ENCODE measurements at places on chromosomes 4 and X. TPM values are rescaled to one million over a fixed set of nuclear protein-coding genes. Genes with fewer than 3 reads are reported as not detected.

Gene SHROOM3
- 0.09 TPM for total RNA-seq

- H3K27ac ChIP-seq, result no peak overlapping the region
- no peak for DNase-seq
- H3K36me3 ChIP-seq, result peaks cover 8% of the 10 kb centered on the region
These were observed 62.0 kb upstream of the TLR2 start for GRCh38 chr4:153622093-153622492.

DNA sequence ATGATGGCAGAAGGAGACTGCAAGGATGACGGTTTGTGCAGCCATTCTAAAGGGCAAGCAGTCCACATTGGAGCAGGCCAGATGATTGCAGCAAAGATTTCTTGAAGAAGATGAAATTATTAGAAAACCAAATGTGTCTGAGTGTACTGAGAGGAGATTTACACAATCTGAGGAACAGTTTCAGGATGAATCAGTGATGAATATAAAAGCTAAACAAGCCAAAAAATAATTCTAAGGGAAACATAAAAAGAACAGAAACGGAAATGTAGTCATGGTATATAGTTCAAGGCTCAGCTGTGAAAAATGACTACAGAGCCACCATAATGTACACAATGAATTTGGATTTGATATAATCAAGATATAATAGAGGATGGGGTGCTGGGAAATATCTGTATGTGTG, 168.5 kb downstream of the PDGFC start:
- no peaks in the 10 kb centered on the region for H3K27me3 ChIP-seq
- no peak overlapping the region for H3K27ac ChIP-seq
- DNase-seq, result no peak
- no peak overlapping the region for H3K4me3 ChIP-seq

Gene MAGEB17
- total RNA-seq, result not detected

GRCh38 chrX:70084592-70085240, 22.5 kb downstream of the OTUD6A start:
- no peak for DNase-seq
- peaks cover 4% of the 10 kb centered on the region for H3K4me1 ChIP-seq
- peaks cover 15% of the 10 kb centered on the region for H3K27me3 ChIP-seq
- H3K27ac ChIP-seq, result no peak overlapping the region

DNA sequence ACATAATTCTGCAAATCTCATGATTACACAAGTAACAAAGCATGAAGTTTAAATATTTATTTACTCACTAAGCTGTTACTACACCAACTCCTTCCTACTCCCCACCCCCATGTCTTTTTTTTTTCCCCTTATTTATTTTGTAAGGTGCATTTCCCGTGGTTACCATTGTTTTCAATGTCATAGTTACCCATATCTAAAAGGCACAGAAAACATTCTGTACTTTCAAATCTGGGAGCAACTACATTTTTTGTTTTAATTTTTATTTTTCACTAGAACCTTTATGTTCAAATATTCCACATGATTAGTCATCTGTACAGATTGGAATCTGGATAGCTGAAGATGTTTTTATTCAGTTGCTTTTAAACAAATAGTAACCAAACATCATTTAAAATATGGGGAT, 62.8 kb downstream of the PPP3CA start:
- H3K4me3 ChIP-seq, result no peak overlapping the region
- peaks cover 1% of the 10 kb centered on the region for H3K36me3 ChIP-seq
- no peak overlapping the region for H3K27ac ChIP-seq
- H3K27me3 ChIP-seq, result no peaks in the 10 kb centered on the region

DNA sequence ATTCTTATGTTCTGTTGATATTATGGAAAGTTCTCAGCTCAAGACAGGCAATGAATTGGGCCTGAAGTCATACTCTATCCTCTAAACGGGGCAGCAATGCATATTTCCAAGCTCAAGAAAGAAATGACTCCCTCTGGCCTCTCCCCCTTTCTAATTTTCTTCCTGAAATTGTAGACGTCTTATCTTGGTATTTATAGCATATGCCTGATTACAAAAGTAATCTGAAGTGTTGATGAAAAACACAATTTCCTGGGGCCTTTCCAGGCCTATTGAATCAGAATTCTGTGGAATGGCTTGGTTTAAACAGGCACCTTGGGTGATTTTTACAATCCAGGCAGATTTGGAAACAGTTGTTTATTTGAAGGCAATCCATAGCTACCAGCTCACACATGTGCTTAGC, 21.4 kb upstream of the PGRMC2 start:
- no peaks in the 10 kb centered on the region for H3K27me3 ChIP-seq
- no peak overlapping the region for H3K4me3 ChIP-seq
- H3K27ac ChIP-seq, result no peak overlapping the region

GRCh38 chrX:44871931-44872820, 812 bp upstream of the KDM6A start:
- peak overlapping the region; percentile 98 for H3K4me3 ChIP-seq
- H3K27ac ChIP-seq, result peak overlapping the region; percentile 79
- no peaks in the 10 kb centered on the region for H3K27me3 ChIP-seq

Gene ELF2
- total RNA-seq, result 36.4 TPM

- peaks cover 9% of the 10 kb centered on the region for H3K36me3 ChIP-seq
- H3K27me3 ChIP-seq, result peaks cover 7% of the 10 kb centered on the region
- no peak overlapping the region for H3K4me3 ChIP-seq
- DNase-seq, result no peak
- H3K4me1 ChIP-seq, result no peaks in the 10 kb centered on the region
These were observed 81.1 kb downstream of the FAAH2 start for GRCh38 chrX:57367649-57368048.

Gene BEND4
- 0.53 TPM for total RNA-seq

DNA sequence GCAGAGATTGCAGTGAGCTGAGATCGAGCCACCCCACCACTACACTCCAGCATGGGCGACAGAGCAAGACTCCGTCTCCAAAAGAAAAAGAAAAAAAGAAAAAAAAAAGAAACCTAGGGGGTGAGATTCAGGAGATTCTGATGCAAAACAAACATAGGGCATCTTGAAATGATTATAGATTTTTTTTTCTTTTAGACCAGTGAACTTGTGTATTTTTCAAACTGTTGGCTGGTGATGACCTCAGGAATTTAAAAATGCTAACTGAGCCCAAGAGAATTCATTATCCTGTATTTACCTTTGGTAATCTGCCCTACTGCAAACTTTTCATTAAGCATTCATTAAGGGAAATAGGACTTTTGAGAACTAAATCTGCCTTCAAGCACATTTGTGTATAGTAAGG, 20.6 kb downstream of the ATP10D start:
- no peaks in the 10 kb centered on the region for H3K4me1 ChIP-seq
- no peak for DNase-seq
- H3K27ac ChIP-seq, result no peak overlapping the region

Gene STK32B
- total RNA-seq, result not detected

GRCh38 chrX:150649096-150649870, 43.9 kb upstream of the MTMR1 start:
- H3K36me3 ChIP-seq, result peaks cover 7% of the 10 kb centered on the region
- H3K27me3 ChIP-seq, result peaks cover 8% of the 10 kb centered on the region
- H3K4me3 ChIP-seq, result no peak overlapping the region
- H3K27ac ChIP-seq, result peak overlapping the region; percentile 22

Gene TBX22
- not detected for total RNA-seq

Gene CYSLTR1
- total RNA-seq, result 6.6 TPM

DNA sequence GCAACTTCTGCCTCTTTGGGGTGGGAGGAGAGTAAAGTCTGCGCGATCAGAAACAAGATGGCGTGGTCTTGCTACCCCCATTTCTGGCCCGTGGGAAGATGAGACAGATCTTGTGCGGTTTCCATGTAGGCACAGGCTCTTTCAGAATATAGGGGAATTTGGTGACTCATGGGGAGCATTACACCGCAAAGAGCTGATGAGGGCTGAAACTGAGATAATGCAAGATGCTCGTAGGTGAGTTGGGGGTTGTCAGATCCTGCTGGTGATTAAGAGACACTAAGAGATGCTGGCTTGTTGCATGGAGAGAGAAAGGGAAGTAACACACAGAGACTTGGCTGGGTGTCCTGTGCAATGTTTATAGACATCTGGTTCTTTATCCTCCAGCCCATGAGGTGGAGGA, 1.5 kb downstream of the EVC start:
- no peak overlapping the region for H3K27ac ChIP-seq
- DNase-seq, result peak; percentile 33
- H3K4me3 ChIP-seq, result peak overlapping the region; percentile 1
- peaks cover 41% of the 10 kb centered on the region for H3K27me3 ChIP-seq
- H3K4me1 ChIP-seq, result peaks cover 17% of the 10 kb centered on the region

- no peaks in the 10 kb centered on the region for H3K27me3 ChIP-seq
- no peak overlapping the region for H3K27ac ChIP-seq
- no peaks in the 10 kb centered on the region for H3K36me3 ChIP-seq
- DNase-seq, result no peak
These were observed 451.3 kb downstream of the TLL1 start for GRCh38 chr4:166324321-166324720.

DNA sequence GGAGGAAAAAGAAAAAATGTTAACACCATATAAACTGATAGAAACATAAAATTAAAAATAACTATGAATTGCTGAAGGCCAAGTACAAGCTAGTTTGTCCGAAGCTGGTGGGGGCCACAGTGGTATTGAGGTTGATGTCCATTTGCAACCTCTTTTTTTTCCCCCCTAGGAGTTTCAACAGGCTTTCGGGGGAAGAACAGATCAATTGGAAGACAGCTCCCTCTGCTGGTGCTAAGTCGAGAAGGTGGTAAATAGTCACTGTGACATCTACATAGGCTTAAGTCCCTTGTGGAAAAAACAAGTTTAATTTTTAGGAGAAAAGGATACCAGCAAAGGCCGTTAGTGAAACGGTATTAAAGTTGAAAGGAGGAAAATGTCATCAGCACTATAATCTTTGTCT, 115.7 kb upstream of the ZXDA start:
- DNase-seq, result peak; percentile 27
- H3K27me3 ChIP-seq, result peaks cover 15% of the 10 kb centered on the region
- no peaks in the 10 kb centered on the region for H3K36me3 ChIP-seq

- H3K36me3 ChIP-seq, result peaks cover 2% of the 10 kb centered on the region
- H3K4me3 ChIP-seq, result no peak overlapping the region
- no peak for DNase-seq
These were observed 32.0 kb upstream of the MGST2 start for GRCh38 chr4:139633661-139634060.

DNA sequence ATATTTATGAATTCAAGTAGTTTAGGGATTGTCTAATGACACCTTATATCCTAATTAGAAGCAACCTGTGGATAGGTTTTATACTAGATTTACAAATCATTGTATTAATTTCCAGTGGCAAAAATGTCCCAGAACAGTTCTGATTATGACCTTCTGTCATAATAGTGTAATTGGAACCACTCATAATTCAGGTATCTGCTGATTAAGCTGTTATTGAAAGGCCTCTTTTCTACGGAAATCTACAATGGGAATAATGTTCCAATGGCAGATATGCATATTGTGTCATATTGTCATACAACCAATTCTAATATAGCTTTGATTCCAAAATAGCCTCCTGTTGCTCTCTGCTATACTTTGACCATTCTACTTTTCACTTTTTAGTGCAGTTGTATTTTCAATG, 19.0 kb downstream of the MMRN1 start:
- no peak for DNase-seq
- no peaks in the 10 kb centered on the region for H3K36me3 ChIP-seq
- H3K4me3 ChIP-seq, result no peak overlapping the region
- no peaks in the 10 kb centered on the region for H3K27me3 ChIP-seq
- H3K4me1 ChIP-seq, result no peaks in the 10 kb centered on the region

Gene RTL9
- total RNA-seq, result 0.14 TPM

DNA sequence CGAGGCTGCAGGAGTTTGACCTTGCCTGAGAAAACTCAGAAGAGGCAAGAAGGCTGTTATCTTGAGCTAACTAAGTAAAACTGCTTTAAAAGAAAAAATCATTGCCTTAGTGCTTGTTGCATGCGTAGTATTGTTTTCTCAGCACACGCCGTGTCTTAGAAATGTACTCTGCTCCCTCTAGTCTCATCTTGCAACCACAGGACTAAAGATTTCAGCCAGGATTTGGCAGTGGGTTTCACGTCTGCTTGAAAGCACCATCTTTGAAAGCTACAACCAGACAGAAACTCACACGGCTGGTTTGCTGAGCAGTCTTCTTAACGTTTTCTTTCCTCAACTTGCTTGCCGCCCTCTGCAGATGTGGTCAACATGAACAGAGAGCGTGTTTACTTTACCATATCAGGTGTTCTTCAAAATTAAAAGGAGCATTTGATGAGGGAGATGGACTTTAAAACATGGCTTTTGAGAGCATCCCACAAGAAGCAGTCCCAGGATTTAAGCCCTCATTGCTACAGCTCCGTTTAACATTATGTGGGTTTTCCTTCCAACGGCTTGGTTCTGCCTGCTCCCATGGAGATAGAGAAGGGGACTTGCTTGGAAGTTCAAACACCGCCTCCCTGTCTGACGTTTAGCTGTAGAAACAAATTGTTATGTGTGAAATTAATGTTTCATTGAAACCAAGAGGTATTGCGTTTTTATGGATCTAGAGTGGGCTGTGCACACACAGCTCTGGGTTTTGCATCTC, 3.4 kb downstream of the SORCS2 start:
- no peak for DNase-seq
- H3K36me3 ChIP-seq, result no peaks in the 10 kb centered on the region
- H3K4me3 ChIP-seq, result no peak overlapping the region
- no peak overlapping the region for H3K27ac ChIP-seq

DNA sequence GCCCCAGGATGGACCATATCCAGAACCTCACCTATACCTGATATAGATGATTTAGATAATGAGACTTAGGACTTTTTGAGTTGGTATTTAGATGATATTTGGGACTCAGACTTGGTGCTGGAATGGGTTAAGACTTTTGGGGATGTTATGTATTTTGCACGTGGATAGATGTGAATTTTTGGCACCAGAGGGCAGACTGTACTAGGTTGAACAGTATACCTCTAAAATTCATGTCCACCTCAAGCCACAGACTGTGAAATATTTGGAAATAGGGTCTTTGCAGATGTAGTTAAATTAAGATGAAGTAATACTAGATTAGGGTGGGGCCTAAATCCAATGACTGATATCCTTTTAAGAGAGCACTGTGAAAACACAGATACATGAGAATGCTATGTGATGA, 15.6 kb downstream of the RBM41 start:
- H3K4me3 ChIP-seq, result no peak overlapping the region
- H3K36me3 ChIP-seq, result peaks cover 8% of the 10 kb centered on the region
- peaks cover 8% of the 10 kb centered on the region for H3K4me1 ChIP-seq
- H3K27ac ChIP-seq, result no peak overlapping the region
- no peaks in the 10 kb centered on the region for H3K27me3 ChIP-seq
- DNase-seq, result no peak

DNA sequence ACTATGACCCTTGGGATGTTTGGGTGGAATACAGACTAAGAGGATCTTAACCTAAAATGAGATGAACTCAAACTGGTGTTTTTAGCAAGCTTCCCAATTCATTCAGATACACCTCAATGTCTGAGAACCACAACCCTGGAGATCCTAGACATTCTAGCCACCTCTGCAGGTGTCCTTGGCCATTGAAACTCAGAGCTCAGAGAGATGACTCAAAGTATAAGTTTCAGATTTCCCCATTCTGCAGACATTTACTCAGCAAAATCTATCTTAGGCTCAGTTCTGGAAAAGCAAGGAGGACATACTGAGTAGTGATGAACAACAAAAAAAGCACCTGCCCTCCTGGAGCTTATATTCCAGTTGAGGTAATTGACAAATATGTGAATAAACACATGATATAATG, 47.8 kb downstream of the COMMD8 start:
- H3K36me3 ChIP-seq, result no peaks in the 10 kb centered on the region
- DNase-seq, result no peak
- H3K4me1 ChIP-seq, result no peaks in the 10 kb centered on the region
- H3K4me3 ChIP-seq, result no peak overlapping the region
- no peak overlapping the region for H3K27ac ChIP-seq
- peaks cover 6% of the 10 kb centered on the region for H3K27me3 ChIP-seq

- H3K36me3 ChIP-seq, result no peaks in the 10 kb centered on the region
- no peaks in the 10 kb centered on the region for H3K4me1 ChIP-seq
- H3K27me3 ChIP-seq, result no peaks in the 10 kb centered on the region
- no peak overlapping the region for H3K27ac ChIP-seq
- DNase-seq, result no peak
- H3K4me3 ChIP-seq, result no peak overlapping the region
These were observed 1655.8 kb upstream of the TENM3 start for GRCh38 chr4:180587379-180587778.
